Left kidney (tissue), 8 donors: ENCODE measurements at places on chromosomes 16 and 17.

DNA sequence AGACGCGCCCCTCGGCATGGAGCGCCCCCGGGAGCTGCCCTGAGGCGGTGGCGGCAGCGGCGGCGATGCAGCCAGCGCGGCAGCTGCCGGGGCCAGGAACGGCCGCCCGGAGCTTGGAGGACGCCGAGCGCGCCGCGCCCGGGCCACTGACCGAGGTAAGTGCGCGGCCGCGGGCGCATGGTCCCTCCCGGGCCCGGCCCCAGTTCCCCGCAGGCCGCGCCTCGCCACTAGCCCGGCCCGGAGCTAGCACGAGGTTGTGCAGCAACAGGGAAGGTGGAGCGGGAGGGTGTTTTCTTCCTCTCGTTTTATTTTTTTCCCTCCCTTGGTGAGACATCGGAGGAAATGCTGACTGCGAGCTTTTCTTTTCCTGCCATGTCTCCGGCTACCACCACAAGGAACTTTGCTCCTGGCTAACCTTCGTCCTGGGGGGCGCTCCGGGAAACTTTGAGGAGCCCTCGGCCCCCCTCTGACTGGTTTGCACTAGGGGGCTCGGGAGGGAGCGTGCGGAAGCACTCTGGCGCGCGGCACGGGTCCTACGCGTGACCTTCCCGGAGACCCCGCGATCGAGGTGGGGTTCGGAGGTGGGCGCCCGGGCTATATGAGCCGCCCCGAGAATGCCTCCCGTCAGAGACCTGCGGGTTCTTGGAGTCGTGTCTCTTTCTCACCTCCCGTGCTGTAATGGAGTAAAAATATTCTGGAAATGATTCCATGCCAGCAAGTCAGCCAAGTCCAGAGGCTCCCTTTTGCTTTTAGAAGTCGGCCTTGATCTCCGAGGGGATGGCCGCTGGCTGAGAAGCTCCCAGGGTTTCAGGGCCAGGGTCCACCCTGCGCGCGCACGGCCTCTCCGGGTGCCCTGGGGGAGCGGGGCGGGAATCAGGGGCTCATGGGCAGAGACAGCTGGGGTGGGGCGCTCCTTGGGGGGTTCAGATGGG, 868 bp downstream of the KCNJ12 start:
- DNase-seq: no peak

- no peak for DNase-seq
These were observed 27.2 kb downstream of the ABCC3 start for GRCh38 chr17:50661795-50662391.

- no peak for DNase-seq
These were observed 266.8 kb downstream of the SEC14L1 start for GRCh38 chr17:77407321-77408277.

DNA sequence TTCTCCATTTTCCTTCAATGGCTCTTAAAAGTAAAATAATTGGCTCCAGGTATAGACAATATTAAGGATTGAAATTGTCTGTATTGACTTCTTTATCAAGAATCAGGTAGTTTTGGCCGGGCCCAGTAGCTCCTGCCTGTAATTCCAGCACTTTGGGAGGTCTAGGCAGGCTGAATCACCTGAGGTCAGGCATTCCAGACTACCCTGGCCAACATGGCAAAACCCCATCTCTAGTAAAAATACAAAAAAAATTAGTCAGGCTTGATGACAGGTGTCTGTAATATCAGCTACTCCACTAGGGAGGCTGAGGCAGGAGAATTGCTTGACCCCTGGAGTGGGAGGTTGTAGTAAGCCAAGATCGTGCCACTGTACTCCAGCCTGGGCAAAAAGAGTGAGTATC, 1008.5 kb upstream of the EEF2KMT start:
- no peak for DNase-seq

DNA sequence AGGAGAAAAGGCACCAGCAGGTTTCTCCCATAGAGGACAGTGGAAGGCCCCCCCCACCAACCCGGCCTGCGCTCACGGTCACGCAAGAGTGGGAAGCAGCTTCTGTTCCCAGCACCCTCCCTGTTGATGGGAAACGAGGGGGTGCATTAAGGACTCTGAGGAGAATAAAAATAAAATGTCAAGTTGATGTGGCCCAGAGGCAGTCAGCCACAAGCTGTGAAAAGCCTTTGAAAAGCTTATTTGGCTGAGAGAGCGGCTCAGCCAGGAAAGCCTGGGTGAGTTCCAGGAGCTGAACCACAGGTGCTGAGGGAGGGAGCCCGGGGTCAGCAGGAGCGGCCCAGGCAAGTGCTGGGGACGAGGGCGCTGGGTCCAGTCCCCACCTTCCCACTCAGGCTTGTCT, 26.9 kb upstream of the SPATA32 start:
- DNase-seq: no peak

GRCh38 chr17:6796887-6797490, 21.0 kb downstream of the FBXO39 start:
- no peak for DNase-seq

DNA sequence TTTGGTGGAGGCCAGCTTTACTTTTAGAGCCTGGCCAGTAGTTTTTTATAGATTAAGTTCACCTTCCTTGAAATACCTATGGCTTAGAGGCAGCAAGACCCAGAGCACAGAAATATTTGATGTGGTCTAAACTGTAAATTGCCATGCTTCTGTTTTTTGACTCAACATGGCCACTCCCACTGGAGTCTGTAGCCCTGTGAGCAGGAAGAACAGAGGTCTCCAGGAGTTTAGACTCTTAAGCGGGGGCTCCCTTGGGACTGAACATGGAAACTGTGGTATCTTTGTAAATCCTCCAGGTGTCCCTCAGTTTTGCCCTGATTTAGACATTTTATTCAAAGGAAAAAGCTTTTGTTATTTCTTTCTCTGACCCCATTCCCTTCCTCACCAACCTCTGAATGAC, 145.6 kb downstream of the FTO start:
- DNase-seq: no peak

DNA sequence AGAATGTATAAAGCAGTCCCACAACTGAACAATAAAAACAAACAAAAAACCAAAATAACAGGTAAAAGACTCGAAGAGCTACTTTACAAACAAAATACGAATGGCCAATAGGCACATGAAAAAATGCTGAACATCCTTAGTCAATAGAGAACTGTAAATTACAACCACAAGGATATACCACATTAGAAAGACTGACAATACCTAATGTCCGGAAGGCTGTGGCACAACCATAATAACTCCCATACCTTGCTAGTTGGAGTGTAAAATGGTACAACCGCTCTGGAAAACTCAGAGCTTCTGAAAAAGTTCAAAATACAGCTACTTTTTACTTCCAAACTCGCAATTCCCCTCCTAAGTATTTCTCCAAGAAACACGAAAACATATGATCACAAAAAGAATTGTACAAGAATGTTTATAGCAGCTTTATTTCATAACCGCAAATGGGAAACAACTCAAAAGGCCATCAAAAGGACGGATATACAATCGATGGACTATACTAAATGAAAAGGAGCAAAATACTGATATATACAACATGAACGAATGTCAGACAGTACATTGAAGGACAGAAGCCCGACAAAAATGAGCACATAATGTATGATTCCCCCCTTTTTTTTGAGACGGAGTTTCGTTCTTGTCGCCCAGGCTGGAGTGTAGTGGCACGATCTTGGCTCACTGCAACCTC, 2.3 kb downstream of the TP53 start:
- no peak for DNase-seq

DNA sequence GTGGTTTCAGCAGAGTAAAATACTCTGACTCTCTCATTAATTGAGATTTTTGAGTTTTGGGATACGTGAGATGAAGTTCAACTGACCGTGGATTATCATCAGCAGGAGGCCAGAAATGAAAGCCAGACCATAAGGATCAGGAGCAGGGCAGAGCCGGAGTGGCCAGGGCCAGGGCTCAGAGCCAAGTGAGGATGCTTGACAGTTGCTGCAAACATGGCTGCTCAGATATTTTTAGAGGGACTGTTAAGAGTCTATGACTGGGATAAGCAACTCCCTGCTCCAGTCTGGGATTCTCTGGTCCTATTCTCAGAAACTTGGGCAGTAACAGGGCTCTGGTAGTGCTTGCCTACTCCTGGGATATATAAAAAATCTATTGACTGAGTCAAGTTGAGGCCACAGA, 17.6 kb upstream of the CDH13 start:
- no peak for DNase-seq

- no peak for DNase-seq
These were observed 36.1 kb downstream of the MEOX1 start for GRCh38 chr17:43625606-43626005.

DNA sequence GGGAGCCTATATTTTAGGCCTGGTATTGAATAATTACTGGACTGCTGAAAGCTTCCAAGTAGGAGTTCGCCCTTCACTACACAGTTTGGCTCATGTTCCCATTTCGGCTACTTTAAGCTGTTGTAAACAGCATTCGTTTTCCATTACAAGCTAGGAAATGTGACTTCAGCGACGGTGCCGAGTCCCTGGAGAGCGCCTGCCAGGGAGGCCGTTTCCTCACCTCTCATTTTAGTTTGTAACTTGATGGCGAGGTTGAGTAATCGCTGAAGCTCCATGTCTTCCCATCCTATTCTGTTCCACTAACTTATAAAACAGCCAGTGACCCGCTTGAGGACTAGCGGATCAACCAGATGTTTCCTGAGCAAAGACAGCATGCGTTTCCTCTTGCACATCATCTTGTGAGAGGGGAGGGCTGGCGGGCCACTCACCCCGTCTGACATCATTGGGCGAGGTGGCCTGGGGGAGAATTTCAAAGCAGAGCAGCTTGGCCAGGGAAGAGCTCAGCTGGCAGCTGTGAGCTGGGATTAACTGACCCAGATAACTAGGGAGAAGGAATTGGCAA, 32.9 kb downstream of the PCTP start:
- no peak for DNase-seq

- DNase-seq: peak; percentile 11
These were observed 474 bp downstream of the CLN3 start for GRCh38 chr16:28491230-28491969.

DNA sequence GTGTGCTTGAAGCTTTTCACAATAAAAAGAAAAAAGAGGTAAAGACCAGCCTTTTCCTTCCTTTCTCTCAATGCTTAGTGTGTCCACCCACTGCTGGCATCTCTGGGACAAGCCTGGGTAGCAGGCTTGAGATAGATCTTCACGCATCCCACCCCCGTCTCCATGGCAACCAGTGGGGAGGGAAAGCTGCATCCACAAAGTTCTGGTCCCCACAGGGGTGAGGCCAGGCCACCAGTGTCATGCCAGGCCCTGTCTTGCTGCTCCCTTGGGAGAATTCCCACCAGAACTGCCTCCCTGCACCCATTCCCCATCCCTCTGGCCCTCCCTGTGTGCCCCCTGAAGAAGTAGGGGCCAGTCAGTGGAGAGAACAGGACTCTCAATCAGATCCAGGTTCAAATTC, 259.9 kb downstream of the MRTFB start:
- no peak for DNase-seq

DNA sequence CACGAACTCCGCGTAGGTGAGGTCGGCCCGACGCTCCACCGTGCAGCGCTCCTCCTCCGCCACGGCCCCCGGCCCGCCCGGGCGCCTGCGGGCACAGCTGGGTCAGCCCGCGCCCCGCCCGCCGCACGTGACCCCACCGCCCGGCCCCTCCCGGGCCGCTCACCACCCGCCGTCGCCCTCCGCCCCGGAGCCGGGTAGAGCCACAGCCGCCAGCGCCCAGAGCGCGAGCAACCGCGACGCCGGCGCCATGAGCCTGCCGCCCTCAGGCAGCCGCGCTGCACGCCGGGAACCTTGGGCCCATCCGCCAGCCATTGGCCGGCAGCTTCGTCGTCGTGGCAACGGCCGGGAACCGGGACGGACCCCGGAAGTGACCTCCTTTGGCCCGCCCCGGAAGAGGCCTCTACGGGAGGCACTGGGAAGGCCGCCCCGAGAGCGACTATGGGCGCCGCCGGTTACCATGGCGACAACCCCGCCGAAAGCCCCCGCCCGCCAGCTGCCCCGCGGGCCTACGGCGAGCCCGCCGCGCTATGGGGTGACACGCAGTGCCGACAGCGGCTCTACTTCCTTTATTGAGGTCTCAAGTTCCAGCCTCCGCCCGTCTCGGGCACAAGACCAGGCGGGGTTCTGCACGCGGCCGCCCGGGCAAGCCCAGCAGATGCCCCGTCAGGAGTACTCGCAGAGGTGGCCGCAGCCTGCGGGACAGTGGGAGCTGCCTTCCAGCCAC, at the start of gene JMJD8:
TSS of gene JMJD8 (minus strand) at position 264 of the 724 bp plus-strand sequence. CDS start at position 249, 15 bp downstream.
- peak; percentile 93 for DNase-seq
